ENCODE measurements at places on chromosomes 2 and 18.

GRCh38 chr2:232336241-232336736 lies 42.3 kb upstream of the ALPP start:
- no peak for DNase-seq

DNA sequence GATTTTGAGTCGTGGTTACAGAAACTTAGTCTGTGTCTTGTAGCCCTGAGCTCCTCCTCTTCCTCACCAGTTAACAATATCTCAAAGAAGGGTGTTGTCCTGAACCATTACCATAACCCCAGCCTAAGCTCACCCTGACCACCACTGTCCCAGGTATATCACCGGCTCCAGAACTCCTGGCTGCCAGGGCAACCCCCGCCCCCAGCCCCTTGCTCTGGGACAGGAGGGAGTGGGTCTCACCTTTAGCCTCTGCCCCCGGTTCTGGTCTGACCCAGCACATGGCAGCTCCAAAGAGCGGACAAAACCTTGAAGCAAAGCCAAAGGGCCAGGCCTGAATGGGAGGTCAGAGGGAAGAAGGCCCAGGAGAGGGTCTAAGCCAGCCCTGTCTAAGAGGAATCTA lies 5.6 kb upstream of the PSMD1 start:
- no peak for DNase-seq

DNA sequence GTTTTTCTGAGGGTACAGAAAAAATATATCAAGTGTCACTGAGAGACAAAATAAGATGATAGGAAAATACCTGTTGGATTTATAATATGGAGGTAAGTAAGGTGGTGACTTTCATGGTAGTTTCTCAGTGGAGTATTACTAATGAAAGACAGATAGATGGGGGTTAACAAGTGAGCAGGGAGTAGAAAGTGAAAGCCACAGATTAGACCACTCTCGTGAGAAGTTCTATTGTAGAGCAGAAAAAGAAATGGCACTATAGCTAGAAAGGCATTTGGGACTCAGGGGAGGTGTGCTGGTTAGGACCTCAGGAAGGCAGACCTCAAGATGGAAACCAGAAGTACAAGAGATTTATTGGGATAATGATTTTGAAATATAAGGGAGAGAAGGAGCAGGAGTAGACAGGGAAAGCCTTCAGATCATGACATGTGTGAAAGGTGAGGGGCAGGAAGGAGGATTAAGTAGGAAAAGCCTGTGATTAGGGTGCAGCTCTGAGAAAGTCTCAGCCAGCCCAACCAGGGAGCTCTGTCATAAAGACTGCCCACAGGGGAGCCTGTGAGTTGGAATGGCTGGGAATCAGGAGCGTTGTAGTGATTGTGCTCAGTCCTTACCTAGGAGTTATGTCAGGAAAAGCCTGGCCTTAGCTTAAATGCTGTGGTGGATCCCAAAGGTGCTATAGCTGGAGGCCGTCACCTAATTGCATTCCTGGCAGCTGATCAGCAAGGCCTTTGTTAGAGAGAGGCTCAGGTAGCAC lies 198.1 kb downstream of the IKZF2 start:
- no peak for DNase-seq

- no peak for DNase-seq
These were observed 37.1 kb downstream of the SH2D6 start for GRCh38 chr2:85455552-85456090.

DNA sequence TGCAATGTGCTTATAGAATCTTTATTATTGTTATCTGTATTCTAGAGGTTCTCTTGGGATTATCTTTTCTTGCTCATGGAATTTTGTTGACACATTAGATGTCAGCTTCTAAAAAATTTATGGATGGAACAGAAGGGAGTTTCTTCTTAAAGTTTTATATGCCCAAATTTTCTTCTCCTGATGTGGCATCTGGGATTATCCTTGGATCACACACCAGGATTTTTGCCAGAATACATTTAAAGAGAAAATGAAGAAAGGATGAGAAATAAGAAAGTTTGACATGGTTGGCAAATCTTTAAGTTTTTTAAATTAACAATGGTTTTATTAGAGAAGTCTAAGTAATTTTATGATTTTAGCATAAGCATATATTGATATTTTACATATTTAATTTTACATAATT lies 706.7 kb upstream of the TMEFF2 start:
- DNase-seq: no peak

- DNase-seq: no peak
These were observed 1364.4 kb upstream of the NXPH2 start for GRCh38 chr2:140144611-140145010.
